ENCODE measurements at places on chromosomes 4 and X. TPM values are rescaled to one million over a fixed set of nuclear protein-coding genes. Genes with fewer than 3 reads are reported as not detected.

Gene NEK1
- 8.9 TPM for polyA plus RNA-seq

Gene CT45A3
- not detected for polyA plus RNA-seq

Gene NSG1
- 82.6 TPM for polyA plus RNA-seq

Gene SULT1E1
- polyA plus RNA-seq = not detected

Gene ERAS
- polyA plus RNA-seq = not detected

Gene YIPF7
- polyA plus RNA-seq = not detected

Gene HAND2
- polyA plus RNA-seq = not detected

Gene SYN1
- 1.6 TPM for polyA plus RNA-seq
